ENCODE measurements at places on chromosomes 1 and 21.

DNA sequence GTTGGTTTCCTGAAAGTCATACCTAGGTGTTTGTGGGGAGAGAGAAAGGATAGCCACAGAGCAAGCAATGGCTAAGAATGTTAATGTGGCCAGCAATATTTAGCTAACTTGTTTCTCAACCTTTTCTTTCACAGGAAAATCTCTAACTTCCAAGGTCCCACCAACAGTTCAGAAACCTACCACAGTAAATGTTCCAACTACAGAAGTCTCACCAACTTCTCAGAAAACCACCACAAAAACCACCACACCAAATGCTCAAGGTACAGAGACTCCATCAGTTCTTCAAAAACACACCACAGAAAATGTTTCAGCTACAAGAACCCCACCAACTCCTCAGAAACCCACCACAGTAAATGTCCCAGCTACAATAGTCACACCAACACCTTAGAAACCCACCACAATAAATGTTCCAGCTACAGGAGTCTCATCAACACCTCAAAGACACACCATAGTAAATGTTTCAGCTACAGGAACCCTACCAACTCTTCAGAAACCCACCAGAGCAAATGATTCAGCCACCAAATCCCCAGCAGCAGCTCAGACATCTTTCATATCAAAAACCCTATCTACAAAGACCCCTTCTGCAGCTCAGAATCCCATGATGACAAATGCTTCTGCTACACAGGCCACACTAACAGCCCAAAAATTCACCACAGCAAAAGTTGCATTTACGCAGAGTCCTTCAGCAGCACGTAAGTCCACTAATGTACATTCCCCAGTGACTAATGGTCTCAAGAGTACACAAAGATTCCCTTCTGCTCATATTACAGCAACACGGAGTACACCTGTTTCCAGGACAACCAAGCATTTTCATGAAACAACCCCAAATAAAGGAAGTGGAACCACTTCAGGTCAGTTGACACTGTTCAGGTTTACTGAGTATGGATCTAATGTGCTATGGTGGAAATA is 15.3 kb downstream of the CD55 start:
- DNase-seq, result peak; percentile 78

GRCh38 chr1:14724246-14724645 is 125.8 kb downstream of the KAZN start:
- DNase-seq, result no peak

DNA sequence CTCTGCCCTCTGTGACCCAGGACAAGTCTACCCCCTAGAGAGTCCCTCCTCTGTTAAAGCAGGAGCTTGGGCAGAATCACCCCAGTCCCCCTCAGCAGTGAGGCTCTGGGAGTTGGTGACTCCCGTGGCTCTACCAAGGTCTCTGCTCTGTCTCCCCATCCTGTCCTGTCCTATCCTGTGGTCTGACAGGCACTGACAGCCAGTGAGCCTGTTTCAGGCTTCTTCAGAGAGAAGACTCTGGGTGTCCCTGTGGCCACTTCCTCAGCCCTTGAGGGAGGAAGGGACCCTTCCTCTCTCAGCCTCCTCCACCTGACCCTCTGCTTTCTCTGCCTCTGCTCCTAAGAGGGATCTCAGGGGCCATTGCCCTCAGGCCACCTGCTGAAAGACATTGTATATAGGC is 148.7 kb downstream of the FCRL5 start:
- DNase-seq, result no peak

- no peak for DNase-seq
Measured at GRCh38 chr1:150243003-150243402, 7.1 kb upstream of the ANP32E start.

GRCh38 chr1:166084613-166085012 is 82.2 kb downstream of the FAM78B start:
- no peak for DNase-seq
